ENCODE measurements at places on chromosomes 6 and 20.

DNA sequence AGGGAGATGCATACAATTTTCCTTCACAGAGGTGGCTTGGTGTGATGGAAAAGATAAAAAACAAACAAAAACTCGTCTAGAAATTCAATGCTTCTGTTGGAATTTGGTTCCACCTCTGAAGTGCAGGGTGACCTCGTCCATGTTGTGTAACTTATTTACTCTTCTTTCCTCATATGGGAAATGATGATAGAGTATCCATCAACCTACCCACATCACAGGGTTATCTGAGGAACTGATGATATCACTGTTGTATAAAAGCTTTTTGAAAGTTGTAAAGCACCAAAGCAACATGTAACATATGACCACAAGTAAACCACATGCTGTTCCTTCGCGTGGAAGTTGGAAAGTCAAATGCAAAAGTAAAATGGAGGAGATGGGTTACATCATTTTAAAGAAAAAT lies 212.0 kb upstream of the SGK1 start:
- DNase-seq, result no peak

- DNase-seq, result no peak
These were observed 1.9 kb upstream of the ETV7 start for GRCh38 chr6:36389353-36389752.

DNA sequence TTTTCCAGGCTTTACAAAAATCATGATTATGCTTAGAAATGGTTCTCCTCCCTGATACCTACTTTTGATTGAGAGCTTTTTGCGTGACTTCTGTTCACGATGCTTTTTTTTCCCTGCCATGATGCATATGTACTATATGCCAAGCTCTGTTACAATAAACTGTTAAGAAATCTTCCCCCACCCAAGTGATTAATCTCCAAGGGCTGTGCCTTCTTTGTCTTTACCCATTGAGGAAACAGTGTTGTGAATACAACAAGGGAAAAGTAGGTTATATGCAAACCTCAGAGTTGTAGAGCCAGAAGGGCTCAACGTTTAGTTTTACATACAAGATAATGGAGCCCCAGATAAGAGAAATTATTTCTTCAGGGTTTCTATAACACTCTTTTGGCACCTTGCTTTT lies 34.1 kb upstream of the MYLK2 start:
- DNase-seq, result no peak

- DNase-seq, result no peak
These were observed 59.4 kb downstream of the GFOD1 start for GRCh38 chr6:13427801-13428582.

DNA sequence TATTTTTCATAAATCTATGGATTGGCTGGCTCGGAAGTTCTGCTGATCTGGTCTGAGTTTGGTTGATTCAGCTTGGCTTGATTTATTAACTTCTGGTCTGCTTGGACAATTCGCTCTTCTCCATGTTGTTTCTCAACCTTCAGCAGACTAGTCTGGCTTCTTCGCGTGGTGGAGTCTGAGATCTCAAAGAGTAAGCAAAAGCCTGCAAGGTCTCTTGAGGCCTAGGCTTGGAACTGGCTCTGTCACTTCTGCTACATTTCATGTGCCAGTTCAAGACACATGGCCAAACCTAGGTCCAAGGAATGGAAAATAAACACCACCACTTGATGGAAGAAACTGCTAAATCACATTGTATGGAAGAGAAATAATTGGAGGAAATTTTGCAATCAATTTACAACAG lies 115.1 kb upstream of the JAG1 start:
- DNase-seq, result no peak

- DNase-seq, result no peak
These were observed 77.2 kb downstream of the TMEM242 start for GRCh38 chr6:157246048-157246630.

DNA sequence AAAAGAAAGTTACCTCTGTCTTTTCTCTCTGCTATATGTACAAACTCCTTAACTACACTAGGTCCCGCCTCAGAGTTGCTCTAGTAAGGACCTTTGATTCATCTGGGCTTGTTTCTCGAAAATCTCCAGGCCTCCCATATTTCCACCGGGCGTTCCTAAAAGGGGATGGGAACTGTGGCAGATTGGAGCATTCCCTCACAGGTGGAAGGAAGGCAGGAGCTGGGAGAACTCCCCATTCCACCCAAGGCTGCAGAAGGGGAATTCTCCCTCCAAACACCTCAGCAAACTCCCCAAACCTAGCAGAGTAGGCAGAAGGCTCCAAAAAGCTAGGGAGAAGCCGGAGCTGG lies 1.6 kb upstream of the TFAP2A start:
- DNase-seq, result no peak

DNA sequence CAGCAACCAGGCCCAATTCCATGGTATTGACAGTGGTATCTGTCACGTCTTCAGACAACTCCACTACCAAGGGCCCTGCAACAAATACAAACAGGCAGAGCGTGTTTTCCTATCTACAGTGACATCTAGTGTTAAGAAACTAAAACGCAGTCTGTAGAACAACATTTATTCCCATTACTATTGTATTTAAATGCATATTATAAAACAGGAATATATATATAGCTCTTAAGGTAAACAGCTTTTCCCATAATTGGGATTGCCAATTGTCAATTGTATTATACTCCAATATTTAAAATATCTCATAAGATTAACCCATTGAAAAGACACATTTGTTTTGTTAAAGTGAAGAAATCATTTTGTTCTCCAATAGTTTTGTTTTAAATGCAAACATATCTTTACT lies 97.2 kb downstream of the KIF16B start:
- peak; percentile 33 for DNase-seq

- no peak for DNase-seq
These were observed 9.6 kb upstream of the LY6G5C start for GRCh38 chr6:31690231-31691077.

DNA sequence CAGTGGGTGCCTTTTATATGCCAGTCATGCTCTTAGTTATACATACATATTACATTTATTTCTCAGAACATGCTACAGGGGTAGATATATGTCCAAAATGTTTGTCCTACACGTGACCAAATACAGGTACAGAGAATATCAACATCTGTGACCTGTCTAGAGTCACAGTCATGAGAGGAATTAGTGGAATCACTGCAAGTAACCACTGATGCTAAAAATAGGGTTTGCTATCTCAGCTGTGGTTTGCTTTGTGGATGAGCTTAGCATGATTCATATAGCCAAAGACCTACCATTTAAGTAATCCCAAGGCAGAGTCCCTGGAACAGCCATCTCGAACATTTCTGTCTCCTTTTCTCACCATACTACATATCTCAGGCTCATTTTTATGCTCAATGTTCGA lies 32.3 kb downstream of the GSTA3 start:
- no peak for DNase-seq

DNA sequence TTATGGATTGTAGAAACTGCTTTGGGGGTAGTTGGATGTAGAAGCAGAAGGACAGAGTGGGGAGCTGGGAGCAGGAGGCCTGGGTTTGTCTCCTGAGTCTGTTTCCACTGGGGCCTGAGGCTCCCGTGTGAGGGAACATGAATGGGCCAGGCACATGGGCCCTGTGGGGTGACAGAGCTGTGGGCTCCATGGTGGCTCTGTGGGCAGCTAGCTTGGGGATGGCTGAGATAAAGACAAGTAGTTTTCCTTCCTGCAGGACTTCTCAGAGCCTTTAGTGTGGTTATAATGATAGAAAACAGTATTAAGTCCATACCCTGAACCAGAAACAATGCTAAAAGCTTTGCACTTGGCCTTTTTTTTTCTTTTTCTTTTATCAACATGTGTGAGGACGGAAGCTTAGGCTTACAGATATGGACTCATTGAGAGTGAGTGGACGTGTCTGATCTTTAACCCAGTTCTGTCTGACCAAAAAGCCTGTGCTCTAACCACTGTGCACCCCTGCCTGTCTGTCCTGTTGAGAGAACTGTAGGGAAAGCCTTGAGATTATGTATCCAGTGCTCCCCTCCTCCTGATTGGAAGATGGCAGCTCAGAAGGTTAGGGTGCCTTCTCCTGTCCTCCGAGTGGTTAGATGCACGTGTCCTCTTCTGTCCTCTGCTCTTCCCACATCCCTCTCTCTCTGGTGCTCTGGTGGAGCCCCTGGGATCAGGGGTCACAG lies 98.3 kb downstream of the CDH26 start:
- DNase-seq, result no peak

DNA sequence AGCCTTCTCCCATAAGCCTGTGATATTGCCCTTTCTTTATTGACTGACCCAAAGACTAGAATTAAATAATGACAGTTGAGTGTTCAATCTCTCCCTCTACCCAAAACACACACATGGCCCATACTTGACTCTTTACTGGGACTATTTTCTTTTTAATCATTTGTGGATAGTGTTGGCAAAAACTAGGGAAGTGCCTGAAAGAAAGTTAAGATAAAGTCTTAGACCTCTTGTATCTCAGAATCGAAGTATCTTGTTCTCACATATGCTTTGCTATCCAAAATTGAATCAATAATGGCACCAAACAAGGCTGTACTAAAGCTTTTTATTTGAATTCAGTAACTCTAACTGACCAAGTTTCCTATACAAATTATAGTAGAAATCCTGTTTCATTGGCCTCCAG lies 19.0 kb downstream of the TMEM244 start:
- DNase-seq, result no peak

GRCh38 chr20:42260184-42260583 lies 642.0 kb upstream of the CHD6 start:
- no peak for DNase-seq

- DNase-seq, result peak; percentile 47
These were observed 76.0 kb upstream of the SHLD1 start for GRCh38 chr20:5674176-5674660.

GRCh38 chr6:115838763-115839401 lies 221.8 kb downstream of the FRK start:
- peak; percentile 28 for DNase-seq

DNA sequence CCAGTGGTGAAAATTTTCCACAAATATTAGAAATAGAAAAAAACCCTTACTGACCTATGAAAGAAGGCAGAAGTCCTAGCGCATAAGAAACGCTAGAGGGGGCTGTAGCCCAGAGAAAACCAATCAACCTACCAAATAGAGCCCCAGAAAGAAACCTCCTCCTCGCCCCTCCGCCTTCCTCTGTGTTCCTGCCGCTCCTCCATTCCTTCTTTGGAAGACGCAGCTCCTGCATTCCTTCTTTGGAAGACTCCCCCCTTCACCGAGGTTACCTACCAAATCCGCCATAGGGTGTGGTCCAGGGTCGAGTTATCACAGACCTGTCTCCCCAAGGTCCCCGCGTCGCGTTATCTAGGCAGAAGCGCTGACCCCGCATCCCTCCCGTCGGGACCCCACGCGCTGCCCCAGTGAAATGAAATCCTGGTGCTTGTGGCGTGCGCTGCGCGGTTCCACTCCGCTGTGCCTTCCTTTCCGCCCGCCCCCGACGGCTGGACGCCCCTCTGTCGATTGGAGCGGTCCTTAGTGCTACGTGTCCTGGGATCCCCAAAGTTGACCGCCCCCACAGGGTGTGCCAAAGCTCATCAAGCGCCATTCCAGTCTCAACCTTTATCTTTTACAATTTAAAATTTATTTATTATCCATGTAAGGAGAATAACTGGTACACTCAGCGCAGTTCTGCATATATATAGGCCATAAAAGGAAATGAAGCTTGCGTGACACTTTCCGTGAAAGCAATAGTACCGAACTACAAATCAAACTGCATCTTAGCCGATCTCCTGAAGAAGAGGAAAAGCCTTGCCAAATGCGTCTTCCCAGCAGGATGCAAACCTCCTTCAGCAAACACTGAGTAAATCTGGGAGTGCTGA lies 13.0 kb downstream of the RPP21 start:
- peak; percentile 47 for DNase-seq

DNA sequence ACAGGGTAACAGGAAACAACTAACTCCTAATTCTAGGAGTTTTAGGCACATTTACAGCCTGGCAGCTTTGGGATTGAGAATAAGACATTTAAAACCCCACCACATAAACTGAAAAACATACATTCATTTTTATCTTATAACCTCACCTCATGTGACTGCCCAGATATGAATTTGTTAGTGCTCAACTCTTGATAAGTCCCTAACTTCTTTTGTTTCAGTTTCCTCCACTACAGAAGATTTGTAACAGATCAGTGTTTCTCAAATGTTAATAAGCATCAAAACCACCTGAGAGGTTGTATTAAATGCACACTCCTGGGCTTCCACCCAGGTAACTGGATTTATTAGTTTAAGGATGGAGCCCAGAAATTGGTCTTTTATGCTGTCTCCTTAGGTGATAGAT lies 190.1 kb upstream of the ARID1B start:
- no peak for DNase-seq

- no peak for DNase-seq
These were observed 1.7 kb downstream of the PREX1 start for GRCh38 chr20:48826069-48826468.

DNA sequence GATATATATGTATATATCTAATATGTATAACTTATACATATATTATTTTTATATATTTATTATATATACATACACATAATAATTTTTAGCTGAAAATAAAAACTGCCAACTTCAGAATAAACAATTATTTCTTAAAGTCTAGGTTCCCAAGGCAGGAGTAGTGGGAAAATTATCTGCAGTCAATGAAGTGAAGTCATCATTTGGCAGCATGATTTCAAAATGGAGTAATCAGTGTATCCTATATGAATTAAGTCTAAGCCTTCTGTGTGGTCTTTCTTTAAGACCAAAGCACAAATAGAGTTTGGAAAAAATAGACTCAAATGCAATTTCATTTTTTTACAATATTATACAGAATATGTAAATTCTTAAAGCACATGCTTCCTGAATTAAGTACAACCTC lies 251.0 kb downstream of the SAMD5 start:
- no peak for DNase-seq

- peak; percentile 27 for DNase-seq
These were observed at the start of gene SRSF12 for GRCh38 chr6:89117211-89118108. SRSF12 (minus strand) TSS chr6:89118071; CDS start chr6:89117887, 184 bp downstream.

DNA sequence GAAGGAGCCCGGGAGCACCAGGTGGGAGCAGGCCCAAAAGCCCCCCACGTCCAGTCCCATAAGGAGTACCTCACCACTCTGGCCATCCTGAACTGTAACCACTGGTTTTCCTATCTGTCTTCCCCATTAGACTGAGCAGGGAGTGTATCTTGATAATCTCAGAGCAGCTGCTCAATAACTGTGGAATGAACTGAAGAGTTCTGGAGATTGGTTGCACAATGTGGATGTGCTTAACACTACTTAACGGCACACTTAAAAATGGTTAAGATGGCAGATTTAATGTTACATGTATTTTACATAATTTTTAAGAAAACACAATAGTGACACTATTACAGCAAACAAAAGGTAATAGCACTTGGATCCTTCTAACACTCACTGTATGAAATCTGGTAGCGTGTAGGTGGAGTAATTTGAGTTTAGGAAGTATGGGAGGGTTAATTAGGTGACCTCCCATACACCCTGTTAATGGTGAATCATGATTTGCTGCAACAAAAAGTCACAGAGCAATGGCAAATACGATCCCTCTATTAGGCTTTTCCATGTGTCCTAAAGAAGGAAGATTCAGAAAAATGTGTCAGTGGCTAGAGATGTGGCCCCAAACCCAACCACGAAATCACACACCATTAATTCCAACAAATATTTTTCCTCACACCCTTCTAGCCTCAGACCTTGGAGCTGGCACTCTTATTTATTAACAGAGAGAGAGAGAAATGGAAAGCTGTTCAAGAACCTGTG lies 18.4 kb downstream of the TRAM2 start:
- DNase-seq, result no peak
